Glutamatergic neuron (in vitro differentiated cells): ENCODE measurements at places on chromosomes 2 and 18. TPM values are rescaled to one million over a fixed set of nuclear protein-coding genes. Genes with fewer than 3 reads are reported as not detected.

PRKD3 gene
- 47.9 TPM for total RNA-seq

CYP1B1 gene
- total RNA-seq, result 3.4 TPM

GPR55 gene
- not detected for total RNA-seq

OTOS gene
- not detected for total RNA-seq

CTAGE1 gene
- not detected for total RNA-seq

FBXO48 gene
- total RNA-seq, result 0.81 TPM

SLC16A14 gene
- 4.4 TPM for total RNA-seq

DSG1 gene
- total RNA-seq, result not detected

CHRNA1 gene
- total RNA-seq, result 161 TPM
